ENCODE measurements at places on chromosomes 4 and X.
A peak's percentile ranks its signal among the peaks of the same experiment; 100 is the strongest.

- DNase-seq = no peak
Measured at GRCh38 chr4:182519528-182519927, 276.3 kb downstream of the TENM3 start.

DNA sequence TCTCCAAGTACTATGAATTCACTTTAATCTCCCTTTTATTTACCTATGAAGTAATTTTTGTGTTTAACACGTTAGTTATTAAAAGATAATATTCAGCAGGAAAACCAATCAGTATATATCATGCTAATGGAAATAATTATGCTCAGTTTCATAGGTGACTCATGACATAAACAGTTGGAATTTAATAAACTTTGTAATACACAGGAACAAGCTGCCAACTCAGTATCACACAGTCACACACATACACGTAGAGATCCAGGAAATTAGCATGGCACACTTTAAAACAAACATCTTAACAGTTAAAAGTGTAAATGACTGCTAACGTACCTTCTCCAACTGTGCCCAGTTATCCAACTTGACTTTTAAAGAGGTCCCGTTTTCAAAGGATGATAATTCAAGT is 2.3 kb downstream of the SPATA4 start:
- DNase-seq = peak; percentile 67

GRCh38 chr4:19739101-19739651 is 512.5 kb upstream of the SLIT2 start:
- peak; percentile 47 for DNase-seq

- no peak for DNase-seq
Measured at GRCh38 chrX:72306085-72306801, 529 bp upstream of the CITED1 start.

GRCh38 chr4:24888475-24889344 is 24.1 kb downstream of the CCDC149 start:
- DNase-seq = no peak

Data from mammary epithelial cell (primary cell).